NCI-H774 (cell line): ENCODE measurements at places on chromosomes 13 and 19.

DNA sequence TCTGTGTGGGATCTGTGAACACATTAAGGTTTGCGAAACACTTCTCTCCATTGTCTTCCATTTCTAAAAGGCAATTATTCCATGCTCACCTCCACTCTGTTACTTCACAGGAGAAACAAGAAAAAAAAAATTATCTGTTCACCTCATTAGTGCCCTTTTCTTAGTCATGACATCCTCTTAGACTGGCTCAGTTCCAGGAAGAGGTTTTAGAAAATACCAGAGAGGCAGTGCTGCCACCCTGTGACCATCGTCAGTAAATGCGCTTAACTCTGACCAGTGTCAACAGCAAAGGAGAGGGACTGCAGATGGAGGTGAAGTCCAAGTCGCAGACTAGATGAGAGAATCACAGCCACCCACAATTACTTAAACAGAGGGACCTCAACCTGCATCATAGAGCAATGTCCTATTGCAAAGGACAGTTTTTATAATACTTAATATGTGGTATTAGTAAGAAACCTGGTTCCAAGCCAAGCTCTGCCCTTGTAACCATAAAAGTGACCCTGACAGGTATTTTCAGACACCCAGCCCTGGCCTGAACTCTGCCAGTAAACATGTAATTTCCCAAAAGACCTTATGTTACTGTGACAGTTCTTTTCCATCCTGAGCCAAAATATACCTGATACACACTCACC, 19.4 kb downstream of the CEACAM21 start:
- peak; percentile 64 for DNase-seq

DNA sequence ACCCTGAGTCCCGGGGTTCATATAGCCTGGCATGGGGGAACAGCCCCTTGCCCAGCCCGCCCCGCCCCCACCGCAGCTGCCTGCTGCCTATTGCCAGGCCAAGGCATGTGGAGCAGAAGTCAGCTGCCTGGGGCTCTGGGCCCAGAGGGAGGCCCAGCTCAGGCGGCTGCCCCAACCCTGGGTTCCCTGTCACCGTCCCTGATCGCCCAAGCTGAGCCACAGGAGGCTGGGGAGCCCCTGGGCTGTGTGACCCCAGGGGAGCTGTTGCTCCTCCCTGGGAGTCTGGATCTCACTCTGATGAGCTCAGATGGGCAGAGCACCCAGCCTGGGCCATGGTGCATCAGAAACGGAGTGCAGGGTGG, 1.4 kb downstream of the PLIN4 start:
- no peak for DNase-seq

- DNase-seq = no peak
These were observed 28.7 kb downstream of the GGACT start for GRCh38 chr13:100559886-100560285.

- peak; percentile 28 for DNase-seq
These were observed 29.8 kb upstream of the SPACA7 start for GRCh38 chr13:112346173-112346898.

DNA sequence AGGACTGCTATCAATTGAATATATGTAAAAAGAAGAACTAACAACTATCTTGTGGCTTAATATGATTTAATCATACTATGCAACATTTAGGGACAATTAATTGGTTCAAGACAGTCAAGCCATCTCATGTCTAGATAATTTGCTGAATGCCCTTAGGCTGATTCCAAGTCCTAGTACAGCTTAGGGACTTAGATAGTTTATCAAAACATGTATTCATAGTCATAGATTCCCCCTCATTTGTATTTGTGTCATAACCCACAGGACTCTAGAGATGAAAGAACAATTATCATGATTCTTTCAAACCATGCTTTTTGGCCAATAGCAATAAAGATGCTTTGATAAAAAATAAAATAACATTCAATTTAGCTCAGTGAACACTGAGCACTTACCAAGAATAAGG, 607.6 kb downstream of the SLITRK1 start:
- DNase-seq = no peak

GRCh38 chr13:23631311-23632047, 61.3 kb downstream of the TNFRSF19 start:
- no peak for DNase-seq

- no peak for DNase-seq
These were observed 21.5 kb upstream of the SGCG start for GRCh38 chr13:23159205-23159759.

- no peak for DNase-seq
These were observed 227.9 kb upstream of the ARGLU1 start for GRCh38 chr13:106795847-106796246.

GRCh38 chr19:13430790-13431582, 75.3 kb downstream of the CACNA1A start:
- DNase-seq = no peak

- DNase-seq = no peak
These were observed 274.4 kb downstream of the KLF12 start for GRCh38 chr13:73859841-73860240.

GRCh38 chr19:5804516-5805461, at the start of gene NRTN:
Gene NRTN, plus strand, starts transcription at chr19:5805067. Its CDS starts 19,099 bp downstream, at chr19:5824166.
- DNase-seq = peak; percentile 33

DNA sequence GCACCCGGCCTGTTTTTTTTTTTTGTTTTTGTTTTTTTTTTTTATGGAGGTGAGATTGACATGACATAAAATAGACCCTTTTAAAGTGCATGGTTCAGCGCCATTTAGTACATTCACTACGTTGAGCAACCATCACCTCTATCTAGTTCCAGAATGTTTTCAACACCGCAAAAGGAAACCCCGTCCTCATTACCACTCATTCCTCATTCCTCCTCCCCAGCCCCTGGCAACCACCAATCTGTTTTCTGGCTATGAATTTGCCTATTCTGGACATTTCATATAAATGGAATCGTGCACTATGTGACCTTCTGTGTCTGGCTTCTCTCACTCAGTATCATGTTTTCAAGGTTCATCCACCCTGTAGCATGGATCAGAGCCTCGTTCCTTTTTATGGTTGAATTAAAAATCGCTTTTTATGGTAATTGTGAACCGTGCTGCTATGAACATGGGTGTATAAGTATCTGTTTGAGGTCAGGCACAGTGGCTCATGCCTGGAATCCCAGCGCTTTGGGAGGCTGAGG, 9.9 kb upstream of the ADGRE5 start:
- DNase-seq = no peak

- DNase-seq = no peak
These were observed 312.4 kb downstream of the DNAJC15 start for GRCh38 chr13:43335764-43336163.

- no peak for DNase-seq
These were observed 55.4 kb downstream of the FOXO1 start for GRCh38 chr13:40611004-40611403.

DNA sequence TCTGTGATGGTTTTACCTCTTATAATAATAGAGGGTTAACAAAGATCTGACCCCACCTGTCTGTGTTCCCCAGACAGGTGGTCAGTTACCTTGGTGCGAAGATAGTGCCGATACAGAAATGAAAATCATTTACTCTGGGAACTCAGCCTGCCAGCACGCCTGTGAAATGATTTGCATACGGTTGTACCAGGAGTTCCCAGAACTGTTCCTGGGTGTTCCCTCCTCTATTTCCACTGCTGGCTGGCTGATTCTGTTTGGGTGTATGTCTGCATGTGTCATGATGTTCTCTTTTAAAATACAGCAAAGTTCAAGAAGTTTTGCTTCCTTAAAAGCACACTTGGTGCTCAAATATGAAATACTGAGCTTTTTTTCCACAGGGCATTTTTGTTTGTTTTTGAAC, 527.1 kb downstream of the FGF9 start:
- DNase-seq = no peak

- no peak for DNase-seq
These were observed 7.0 kb upstream of the WBP4 start for GRCh38 chr13:41054212-41054877.

DNA sequence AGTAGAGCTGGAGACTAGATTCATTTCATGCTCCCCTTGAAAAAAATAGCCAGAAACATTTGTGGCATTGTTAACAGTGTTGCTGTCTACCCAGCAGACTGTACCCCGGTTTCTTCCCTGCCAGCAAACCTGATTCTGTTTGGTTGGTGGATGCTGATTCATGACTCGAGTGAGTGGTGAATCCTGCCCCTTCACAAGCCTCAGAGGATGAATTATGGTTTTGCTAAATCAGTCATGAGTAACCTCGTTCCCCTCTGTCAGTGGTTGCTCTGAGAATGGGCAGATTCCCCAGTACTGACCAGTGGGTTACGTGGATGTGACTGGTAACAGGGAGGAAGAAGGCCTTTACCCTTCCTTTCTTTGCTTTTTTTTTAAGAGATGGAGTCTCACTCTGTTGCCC, 10.1 kb downstream of the NLRP12 start:
- DNase-seq = no peak

DNA sequence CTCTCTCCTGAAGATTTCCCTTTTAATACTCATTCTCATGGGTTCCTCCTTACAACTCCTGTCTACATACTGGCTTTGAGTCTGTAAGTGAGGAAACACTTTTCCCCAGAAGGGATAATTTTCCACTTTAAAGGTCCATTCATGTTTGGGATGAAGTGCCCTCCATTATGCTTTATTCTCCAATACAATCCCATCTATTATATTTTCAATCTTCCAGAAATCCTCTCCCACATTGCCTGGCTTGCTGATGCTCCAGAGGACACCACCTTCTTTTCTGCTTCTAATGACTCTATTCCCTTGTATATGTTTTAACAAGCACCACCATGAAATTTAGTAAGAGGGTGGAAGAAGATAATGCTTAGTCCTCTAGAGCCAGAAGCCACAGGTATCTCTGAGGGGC, 92.7 kb upstream of the NBEA start:
- no peak for DNase-seq

GRCh38 chr13:46321494-46322225, 65.4 kb downstream of the RUBCNL start:
- peak; percentile 18 for DNase-seq

DNA sequence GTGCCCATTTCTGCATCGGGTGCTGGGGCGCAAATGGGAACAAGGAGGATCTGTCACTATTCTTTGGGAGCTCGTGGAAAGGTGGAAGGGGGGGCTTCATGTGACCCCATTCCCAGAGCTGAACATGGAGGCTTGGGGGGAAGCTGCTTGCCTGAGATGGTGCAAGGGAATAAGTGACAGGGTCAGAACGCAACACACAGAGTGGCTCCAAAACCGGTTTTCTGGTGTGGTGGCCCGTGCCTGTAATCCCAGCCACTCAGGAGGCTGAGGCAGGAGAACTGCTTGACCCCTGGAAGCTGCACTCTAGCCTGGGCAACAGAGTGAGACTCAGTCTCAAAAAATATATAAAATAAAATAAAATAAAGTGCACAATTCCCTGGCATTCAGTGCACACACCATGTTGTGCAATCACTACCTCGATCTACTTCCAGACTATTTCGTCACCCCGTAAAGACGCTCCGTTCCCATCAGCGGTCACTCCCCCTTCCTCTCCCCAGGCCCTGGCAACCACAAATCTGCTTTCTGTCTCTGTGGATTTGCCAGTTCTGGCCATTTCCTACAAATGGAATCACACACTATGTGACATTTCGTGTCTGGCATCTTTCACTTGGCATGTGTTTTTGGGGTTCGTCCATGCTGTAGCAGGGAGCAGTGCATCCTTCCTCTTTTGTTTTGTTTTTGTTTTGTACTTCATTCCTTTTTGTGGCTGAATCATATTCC, 18.2 kb upstream of the COMP start:
- no peak for DNase-seq

GRCh38 chr13:99892196-99892613, 79.4 kb downstream of the ZIC5 start:
- peak; percentile 39 for DNase-seq

DNA sequence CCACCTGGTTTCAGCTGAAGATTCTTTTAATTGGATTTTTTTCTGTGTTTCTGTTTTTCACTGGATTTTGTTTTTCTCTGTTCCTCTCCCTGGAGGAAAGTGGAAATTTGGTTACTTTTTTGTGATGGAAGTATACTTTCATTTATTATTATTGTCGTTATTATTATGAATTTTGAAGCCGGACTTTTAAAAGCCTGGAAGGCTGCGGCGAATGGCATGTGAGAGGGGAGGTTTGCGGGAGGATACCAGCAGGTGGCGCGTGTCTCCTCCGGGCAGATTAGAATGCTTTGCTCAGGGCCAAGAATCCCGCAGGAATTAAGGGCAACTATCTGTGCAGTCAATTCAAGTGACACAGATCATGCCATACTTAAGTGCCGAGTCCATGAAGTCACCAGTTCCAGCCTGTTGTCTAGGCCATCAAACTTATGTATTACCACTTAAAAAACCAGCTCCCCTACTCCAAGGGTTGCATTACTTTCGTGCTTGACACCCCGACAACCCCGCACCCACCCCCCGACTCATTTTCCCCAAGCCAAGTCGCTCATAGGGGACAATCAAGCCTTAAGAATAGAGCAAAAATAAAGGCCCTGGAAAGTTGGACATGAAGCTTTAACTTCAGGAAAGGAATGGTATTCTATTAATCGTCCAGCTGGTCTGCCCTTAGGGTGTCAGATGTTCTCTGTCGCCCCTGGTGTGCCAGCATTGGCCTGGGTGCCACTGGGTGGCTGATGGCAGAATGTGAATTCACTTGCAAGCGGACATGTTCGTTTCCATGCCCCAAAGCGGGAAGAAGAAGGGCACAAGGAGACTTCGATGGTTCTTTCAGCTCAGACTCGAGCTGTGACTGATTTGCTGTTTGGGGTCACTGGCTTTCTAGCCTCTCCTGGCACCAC, 1.3 kb upstream of the LRCH1 start:
- peak; percentile 27 for DNase-seq

GRCh38 chr13:48761256-48761655, 107.5 kb downstream of the CYSLTR2 start:
- DNase-seq = no peak

DNA sequence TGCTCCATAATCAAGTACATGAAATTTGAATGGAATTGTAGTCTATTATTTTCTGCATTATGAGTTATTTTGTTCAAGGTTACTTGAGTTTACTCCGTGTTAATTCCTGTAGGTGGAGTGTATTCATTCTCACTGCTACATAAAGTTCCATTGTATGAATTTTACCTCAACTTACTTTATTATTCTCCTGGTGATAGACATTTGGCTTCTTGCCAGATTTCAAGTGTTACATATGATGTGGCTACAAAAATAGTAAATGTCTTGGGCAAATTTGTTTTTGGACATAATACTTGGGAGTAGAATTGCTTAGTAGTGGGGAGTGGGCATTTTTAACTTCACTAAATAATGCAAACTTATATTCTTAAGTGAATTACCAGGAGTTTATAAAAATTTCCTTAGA, 328.9 kb downstream of the SHISA2 start:
- DNase-seq = no peak

- no peak for DNase-seq
These were observed 28.2 kb downstream of the CKM start for GRCh38 chr19:45294291-45295029.

DNA sequence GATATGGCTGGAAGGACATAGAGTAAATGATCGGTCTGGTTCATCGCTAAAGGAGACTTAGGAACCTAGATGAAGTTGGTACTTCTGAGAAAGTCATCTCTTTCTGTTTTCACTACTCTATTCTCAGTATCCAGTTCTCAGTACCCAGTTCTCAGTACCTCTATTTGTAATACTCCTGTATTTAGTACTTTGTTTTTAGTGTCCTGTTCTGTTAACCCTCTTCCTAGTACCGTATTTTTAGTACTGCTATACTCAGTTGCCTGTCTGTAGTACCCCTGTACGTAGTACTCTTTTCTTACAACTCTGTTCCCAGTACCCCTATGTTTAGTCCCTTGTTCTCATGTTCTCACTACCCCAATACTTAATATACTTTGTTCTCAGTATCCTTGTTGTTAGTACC, 1.2 kb downstream of the RFXAP start:
- no peak for DNase-seq

- DNase-seq = no peak
These were observed 591 bp downstream of the ZNF823 start for GRCh38 chr19:11737964-11738745.

- DNase-seq = no peak
These were observed 42.0 kb downstream of the C1QTNF9 start for GRCh38 chr13:24351423-24351822.

GRCh38 chr13:60562096-60562780, 165.2 kb downstream of the TDRD3 start:
- DNase-seq = no peak
